ENCODE measurements at places on chromosomes 6 and 20. TPM values are rescaled to one million over a fixed set of nuclear protein-coding genes. Genes with fewer than 3 reads are reported as not detected.

Gene IRAK1BP1
- total RNA-seq, result 1.2 TPM

Gene LCA5
- total RNA-seq, result 1.3 TPM

Gene SEMG1
- not detected for total RNA-seq

Gene BPIFA1
- total RNA-seq, result not detected

Gene EBF4
- total RNA-seq, result 4.8 TPM

Gene SLC22A16
- total RNA-seq, result not detected

DNA sequence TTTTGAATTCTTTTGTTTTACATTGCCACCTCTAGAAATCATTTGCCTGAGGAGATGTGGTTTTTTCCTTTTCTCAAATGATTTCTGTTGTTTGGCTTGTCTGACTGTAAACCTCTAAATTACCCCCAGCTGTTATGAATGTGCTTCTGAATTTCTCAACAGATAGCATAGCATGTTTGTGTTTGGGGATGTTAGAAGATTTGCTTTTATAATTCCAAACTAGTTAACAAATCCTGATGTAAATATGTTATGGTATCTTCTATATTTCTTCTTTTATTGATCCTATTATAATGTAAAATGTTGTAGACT, 31.6 kb upstream of the EZR start:
- no peak for DNase-seq

DNA sequence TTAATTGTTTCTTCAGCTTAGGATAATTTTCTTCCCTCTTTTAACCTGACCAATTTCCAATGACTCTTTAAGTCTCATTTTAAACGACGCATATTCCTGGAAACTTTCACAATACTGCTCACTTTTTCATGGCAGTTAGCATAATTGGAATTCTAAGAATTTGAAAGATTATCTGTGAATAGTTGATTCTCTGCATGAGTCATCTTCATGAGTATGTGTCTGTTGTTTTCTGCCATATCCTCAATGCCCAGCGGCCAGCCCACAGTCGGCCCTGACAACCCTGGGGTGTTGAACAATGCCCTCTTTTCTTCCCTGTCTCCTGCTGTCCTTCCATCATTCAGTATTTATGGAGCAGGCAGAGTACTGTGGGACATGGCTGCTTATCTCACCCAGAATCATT, 554.2 kb downstream of the CDH26 start:
- no peak for DNase-seq

- DNase-seq, result no peak
These were observed 11.8 kb downstream of the BCAS1 start for GRCh38 chr20:54058420-54059139.

DNA sequence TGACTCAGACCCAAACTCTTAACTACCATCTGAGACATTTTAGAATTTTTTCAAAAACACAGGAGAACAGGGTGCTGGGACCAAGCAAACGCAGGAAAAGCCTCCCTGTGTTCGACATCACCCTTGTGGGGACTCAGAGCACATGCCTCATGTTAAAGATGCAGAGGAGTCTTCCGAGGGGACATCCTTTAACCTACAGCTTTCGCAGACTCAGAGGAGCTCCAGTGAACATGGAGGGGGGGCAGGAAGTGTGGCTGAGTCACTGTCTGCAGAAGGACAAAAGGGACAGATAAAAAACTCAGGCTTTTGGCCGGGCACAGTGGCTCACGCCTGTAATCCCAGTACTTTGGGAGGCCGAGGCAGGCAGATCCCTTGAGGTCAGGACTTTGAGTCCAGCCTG, 15.1 kb downstream of the BMP7 start:
- peak; percentile 57 for DNase-seq

DNA sequence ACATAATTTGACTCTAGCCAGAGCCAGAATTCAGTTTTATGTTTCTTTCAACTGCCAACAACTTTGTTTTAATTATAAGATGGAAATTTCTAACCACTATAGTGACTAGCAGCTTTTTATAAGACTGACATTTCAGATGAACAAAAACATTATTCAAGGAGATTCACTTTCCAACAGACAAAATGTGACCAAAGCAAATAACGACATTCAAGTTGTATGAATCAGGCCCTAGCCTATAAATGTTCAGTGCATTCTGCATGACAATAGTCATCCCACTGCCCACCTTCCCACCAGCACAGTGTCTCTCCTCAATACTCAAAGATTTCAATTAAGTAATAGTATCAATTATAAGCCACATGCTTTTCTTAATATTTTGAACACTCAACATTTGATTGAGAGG, 200.7 kb downstream of the KHDC1L start:
- DNase-seq, result no peak

DNA sequence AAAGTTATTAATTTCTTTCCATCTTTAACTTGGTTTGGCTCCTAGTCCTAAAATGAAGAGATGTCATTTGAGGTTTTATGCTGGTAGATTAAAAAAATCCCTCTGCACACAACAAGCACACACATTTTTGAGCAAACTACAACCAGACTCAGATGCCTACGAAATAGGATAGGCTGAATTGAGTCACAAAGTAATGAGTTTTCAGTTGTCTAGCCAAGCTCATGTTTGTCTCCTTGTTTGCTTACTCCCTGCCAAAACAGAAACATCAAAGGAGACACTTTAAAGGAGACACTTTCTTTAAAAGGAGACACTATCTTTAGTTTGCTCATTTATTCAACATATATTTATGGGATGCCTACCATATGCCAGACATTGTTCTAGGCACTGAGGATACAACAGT, 56.2 kb downstream of the TPBG start:
- no peak for DNase-seq

GRCh38 chr20:45347297-45347935, 808 bp downstream of the SDC4 start:
- DNase-seq, result no peak

DNA sequence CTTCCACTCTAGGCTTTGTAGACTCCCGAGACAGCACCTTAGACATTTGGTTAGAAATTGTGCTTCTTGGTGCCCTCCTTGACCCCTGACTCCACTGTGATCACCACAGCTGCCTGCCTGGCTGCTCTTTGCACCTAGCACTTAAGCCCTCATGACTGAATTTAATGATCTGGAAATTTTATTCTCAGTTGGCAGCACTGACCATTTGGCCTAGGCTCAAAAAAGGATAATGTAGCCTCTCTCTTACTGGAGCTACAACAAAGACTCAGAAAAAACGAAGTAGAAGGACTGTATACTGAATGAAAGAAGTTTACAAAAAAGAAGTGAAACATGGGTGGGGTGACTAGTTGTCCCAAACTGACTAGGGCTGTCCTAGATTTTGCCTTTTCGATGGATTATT, 11.3 kb upstream of the ABRACL start:
- DNase-seq, result no peak

DNA sequence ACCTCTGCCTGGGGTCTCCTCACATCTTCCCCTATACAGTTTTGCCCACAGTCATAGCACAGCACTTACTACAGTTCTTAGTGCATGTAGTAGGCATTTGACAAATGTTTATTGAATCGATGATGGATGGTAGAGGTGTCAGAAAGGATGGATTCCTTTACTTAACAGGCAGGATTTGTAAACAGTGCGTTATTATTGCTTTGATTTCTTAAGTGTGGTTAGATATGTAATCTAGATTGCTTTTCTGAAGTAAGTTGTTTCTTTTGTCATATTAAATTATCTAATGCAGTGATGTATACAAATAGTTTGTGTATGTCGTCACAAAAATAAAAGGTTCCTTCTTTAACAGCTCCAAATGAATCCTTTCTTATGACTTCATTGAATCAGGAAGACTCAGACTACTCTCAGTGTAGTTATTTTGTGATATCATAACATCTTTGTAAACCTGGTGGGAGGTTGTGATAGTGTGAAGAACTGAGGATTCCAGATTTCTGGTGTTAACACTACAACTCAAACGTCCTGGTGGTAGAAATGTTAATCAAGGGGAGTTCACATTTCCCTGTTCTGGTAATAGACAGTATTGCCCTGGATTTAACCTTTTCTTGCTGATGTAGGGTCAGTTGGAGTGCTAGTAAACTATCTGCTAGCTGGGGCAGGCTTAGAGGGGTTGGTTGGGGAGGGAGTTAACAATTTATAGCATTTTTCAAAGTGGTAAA, 87.7 kb downstream of the HIVEP1 start:
- no peak for DNase-seq

DNA sequence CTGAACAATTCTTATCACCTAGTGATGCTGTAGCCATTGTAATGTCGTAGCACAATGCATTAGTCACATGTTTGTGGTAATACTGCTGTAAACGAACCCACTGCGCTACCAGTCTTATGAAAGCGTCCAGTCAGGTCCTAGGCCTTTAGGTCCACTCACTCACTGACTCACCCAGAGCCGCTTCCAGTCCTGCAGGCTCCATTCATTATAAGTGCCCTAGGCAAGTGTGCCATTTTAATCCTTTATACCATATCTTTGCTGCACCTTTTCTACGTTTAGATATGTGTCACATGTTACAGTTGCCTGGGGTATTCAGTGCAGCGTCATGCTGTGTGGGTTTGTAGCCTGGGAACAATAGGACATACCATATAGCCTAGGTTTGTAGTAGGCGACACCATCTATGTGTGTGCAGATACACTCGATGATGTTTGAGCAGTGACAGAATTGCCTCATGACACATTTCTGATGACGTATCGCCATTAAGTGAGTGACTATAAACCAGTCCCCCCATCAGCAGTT, 15.4 kb downstream of the IGF2R start:
- DNase-seq, result peak; percentile 73

- DNase-seq, result no peak
These were observed 16.8 kb downstream of the SLC17A9 start for GRCh38 chr20:62969179-62969760.

GRCh38 chr6:169035385-169036240, 218.0 kb downstream of the THBS2 start:
- DNase-seq, result no peak

DNA sequence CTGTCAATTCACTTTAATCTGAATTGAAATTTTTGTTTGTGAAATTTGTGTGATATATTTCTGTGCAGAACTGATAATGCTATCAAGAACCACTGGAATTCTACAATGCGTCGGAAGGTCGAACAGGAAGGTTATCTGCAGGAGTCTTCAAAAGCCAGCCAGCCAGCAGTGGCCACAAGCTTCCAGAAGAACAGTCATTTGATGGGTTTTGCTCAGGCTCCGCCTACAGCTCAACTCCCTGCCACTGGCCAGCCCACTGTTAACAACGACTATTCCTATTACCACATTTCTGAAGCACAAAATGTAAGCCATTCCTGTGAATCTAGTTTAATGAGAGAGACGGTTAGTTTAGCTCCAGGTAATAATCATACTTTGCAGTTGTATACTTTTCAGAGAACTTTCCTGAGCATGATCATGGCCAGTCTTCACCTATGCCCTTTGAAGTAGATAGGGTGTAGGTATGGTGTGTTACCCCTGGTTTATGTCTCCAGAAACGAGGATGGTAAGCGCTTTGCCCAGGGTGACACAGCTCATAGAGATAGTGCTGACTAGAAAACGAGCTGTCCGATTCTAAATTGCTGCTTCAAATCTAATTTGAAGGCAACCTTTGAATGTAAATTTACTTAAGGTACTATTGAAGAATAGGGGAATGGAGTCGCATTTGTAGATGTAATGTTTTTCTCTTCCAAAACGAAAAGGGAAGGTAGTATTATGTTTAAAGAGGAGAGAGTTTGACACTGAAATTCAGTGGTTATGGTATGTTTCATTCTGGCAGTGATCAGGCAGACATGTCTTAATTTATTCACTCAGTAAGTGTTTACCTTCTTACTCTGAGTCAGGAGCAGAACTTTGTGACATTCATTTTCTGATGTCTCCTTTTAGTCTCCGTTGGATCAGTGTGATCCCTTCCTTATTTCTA, 11.4 kb downstream of the MYB start:
- DNase-seq, result no peak

- no peak for DNase-seq
These were observed 111.0 kb downstream of the PLCB1 start for GRCh38 chr20:8242827-8243724.

DNA sequence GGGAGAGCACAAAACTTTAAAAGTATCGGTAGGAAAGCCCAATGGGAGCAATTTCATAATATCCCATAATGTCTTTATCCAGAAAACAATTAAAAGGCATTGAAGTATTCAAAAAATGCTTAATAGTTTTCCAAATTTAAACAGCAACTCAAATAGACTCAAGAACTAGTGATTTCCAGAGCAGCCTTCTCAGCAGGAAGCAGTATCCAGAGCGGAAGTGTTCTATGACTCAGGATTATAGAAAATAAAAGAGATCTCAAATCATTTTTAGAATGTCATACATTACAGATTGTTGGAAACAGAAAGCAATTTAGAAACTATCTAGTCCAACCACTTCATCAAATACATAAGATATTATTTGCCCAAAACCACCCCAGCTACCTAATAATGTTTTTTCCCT, 79.3 kb downstream of the COL12A1 start:
- no peak for DNase-seq

DNA sequence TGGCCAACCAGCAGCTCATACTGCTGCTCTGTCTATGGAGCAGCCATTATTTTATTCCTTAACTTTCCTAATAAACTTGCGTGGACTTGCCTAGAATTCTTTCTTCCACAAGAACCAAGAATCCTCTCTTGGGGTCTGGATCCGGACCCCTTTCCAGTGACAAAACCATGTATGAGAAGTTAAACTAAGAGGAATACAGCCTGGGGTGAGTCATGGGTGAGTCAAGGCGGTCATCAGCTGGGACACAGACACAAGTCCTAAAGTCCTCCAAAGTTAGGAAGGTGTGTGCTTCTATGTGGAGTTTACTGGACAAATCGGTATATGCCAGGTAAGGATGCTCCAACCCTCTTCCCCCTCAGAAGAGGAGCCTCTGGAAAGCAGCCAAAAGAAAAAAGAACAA, 690.0 kb upstream of the CHD6 start:
- no peak for DNase-seq
